ENCODE measurements at places on chromosomes 16 and 17.
A peak's percentile ranks its signal among the peaks of the same experiment; 100 is the strongest.

DNA sequence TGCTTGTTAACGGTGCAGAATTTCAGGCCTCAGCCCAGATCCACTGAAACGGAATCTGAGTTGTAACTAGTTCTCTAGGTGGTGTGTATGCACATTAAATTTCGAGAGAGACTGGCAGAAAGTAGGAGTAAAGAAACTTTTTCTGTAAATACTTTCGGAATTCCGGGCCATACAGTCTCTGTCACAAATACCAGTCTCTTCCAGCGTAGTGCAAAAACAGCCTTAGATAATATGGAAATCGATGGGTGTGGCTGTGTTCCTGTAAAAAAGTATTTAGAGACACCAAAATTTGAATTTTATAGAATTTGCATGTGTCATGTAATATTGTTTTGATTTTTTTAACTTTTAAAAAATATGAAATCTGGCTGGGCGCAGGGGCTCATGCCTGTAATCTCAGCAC lies 109.7 kb downstream of the ABCC1 start:
- no peak for DNase-seq

DNA sequence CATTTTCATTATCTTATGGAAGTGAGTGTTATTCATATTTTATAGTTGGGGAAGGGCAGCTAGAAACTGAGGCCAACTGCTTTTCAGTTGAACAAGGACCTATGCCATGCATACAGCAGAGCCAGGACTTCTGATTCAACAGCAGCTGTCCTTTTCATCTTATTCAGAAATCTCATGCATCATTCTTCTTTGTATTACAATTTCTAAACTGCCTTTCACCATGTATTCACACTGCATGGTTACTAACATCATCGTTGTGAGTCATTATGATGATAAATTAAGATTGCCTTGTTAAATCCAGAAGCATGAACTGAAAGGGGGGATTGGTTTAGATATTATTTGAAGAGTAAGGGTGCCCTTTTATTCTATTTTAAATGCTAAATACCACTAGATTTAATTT lies 1470.1 kb upstream of the GOT2 start:
- peak; percentile 33 for DNase-seq

GRCh38 chr16:85480727-85481101 lies 132.4 kb upstream of the GSE1 start:
- DNase-seq: no peak

DNA sequence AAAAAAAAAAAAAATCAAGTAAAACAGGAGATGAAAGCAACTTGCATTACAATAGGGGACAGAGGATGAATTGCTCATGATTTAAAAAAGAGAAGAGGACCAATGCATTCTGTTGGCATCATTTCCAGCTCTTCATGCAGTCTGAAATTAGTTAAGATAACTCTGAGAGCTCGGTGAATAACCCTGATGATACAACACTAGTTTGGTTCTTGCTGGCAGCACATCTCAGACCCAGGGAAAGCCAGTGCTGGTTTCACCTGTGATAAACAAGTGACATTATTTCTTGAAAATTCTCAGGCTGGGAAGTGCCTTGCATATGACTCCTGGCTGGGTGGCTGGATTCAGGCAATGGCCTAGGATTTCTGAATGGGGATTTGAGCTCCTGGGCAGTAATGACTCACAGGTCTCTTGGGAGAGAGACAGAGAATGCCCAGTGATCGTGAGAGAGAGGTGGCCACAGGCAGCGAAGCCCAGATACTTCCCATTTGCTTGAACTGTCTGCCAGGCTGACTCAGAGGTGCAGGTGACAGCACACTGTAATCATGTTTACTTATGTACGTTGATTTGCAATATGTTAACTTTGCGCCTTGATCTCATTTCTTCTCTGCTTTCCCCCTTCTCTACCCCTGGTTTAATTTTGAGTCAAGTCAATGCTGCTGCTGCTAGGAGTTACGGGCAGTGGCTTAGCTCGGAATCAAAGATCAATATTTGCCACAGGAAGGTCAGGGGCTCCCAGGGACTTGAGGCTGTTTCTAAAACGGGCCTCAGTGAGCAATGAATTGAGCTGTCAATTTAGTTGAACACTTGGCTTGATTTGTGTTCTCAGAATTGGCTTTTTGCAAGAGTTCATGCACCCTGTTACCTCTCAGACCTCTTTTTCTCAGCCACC lies 27.1 kb downstream of the ARSG start:
- DNase-seq: peak; percentile 87

GRCh38 chr17:80145076-80146075 lies 1.6 kb downstream of the EIF4A3 start:
- no peak for DNase-seq

DNA sequence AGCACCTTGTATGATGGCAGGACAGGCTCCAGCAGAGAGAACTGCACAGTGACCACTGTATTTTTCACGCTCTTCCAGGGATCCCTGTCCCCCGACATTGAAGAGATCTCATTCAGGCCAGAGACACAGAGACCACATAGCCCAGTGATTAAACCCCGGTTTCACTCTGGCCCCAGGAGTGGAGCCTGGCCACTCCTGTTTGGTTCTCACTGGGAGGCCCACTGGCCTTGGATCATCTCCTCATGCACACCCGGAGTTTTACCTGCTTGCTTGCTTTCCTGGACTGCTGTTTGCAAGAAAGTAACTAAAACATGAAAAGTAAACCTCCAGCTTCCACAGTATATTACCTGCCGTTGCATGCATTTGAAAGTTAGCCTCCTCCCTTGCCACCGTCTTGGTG lies 13.2 kb upstream of the CLEC18C start:
- DNase-seq: no peak

DNA sequence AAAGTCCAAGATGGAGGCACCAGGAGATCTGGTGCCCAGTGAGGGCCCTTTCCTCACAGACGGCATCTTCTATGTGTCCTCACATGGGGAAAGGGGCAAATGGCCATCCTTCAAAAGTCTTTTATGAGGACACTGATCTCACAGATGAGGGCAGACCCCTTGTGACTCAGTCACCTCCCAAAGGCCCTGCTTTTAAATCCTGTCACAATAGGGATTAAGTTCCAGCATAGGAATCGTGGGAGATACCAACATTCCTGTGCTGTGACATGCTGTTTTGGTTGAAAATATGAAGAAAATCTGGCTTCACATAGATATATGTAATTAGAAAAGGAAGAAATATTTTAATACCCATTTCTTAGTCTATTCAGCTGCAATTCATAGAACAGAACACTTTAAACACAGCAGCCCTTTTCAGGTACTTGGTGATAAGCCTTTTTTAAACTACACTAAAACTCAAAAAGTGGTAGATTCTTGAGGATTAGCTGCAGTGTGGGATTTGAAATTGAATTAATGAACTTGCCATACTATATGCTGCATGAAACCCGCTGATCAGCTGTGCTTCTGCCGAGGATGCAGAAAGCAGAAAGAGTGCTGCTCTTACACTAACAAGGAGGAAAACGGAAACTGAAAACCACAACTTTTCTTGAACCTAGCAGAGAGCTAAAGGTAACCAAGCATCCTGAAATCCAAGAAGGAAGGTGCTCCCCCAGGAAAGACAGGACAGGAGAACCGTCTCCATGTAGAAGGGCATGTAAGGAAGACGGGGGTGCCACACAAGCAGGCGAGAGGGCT lies 32.7 kb downstream of the VPS53 start:
- peak; percentile 87 for DNase-seq

GRCh38 chr17:4898351-4898750 lies 985 bp upstream of the C17orf107 start:
- no peak for DNase-seq
